Smooth muscle cell of the umbilical artery (primary cell): ENCODE measurements at places on chromosomes 12 and 14. TPM values are rescaled to one million over a fixed set of nuclear protein-coding genes. Genes with fewer than 3 reads are reported as not detected.

Gene VWF
- total RNA-seq, result 0.83 and 1.5 TPM in 2 replicates

Gene DPF3
- 2.1 and 5.2 TPM in 2 replicates for total RNA-seq

Gene CKAP4
- total RNA-seq, result 696 and 797 TPM in 2 replicates

Gene MMP19
- total RNA-seq, result 5.6 and 7.4 TPM in 2 replicates

Gene AMDHD1
- 0.28 and 0.59 TPM in 2 replicates for total RNA-seq

Gene GZMB
- not detected in 2 replicates for total RNA-seq

Gene EID3
- total RNA-seq, result 7.1 and 12.1 TPM in 2 replicates

Gene TESPA1
- not detected in 2 replicates for total RNA-seq

Gene KLHL33
- under 0.01 and 0.05 TPM in 2 replicates for total RNA-seq

Gene MFAP5
- total RNA-seq, result 5.3 and 57.4 TPM in 2 replicates

Gene KIF26A
- total RNA-seq, result 0.05 and 0.30 TPM in 2 replicates

Gene HAL
- 0.09 and 0.30 TPM in 2 replicates for total RNA-seq

Gene HOXC12
- total RNA-seq, result not detected in 2 replicates

Gene MSI1
- total RNA-seq, result not detected in 2 replicates

Gene GLS2
- total RNA-seq, result 0.18 TPM in 1 of 2 replicates, not detected in the other

Gene ENO2
- 78.1 and 80.9 TPM in 2 replicates for total RNA-seq

Gene DEGS2
- not detected in 2 replicates for total RNA-seq
